Transverse colon (tissue), 4 donors: ENCODE measurements at places on chromosomes 1 and 21. TPM values are rescaled to one million over a fixed set of nuclear protein-coding genes. Genes with fewer than 3 reads are reported as not detected.

DNA sequence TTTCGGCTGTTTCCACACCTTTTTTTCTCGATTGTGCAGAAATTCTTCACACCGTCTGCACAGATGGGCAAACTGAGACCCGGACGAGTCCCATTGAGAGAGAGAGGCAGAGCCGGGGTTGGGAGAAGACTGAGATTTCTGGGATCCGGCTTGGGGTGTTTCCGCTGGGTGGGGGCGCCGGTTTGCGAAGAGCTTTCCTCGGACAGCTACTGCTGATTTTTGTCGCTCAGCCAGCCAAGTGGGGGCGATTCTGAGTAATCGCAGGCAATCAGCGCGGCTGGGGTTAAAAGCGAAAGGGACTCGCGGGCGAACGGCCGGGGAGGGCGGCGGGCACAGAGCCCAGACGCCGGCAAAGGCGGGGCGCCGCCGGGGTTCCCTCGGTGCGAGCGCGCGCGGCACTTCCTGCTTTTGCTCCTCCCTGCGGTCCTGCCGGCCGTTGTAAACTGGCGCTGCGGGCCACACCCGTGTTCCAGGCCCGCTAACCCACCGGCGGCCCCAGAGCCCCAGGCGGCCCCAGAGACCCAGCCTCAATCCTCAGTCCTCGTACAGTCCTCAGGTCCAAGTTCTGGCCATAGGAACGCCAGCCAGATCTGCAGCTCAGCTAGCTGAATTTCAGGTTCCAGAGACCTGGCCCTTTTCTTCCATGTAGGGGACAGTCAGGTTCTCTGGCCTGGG is 32.4 kb upstream of the JUN start:
- peak overlapping the region; percentile 93 for H3K27ac ChIP-seq
- H3K4me3 ChIP-seq, result peak overlapping the region; percentile 45
- H3K27me3 ChIP-seq, result no peaks in the 10 kb centered on the region
- peaks cover 20% of the 10 kb centered on the region for H3K4me1 ChIP-seq

- H3K36me3 ChIP-seq, result no peaks in the 10 kb centered on the region
- no peaks in the 10 kb centered on the region for H3K27me3 ChIP-seq
- no peak overlapping the region for H3K4me3 ChIP-seq
- no peak overlapping the region for H3K27ac ChIP-seq
- no peaks in the 10 kb centered on the region for H3K4me1 ChIP-seq
Observed at GRCh38 chr1:16114527-16115467, 41.1 kb downstream of the EPHA2 start.

DNA sequence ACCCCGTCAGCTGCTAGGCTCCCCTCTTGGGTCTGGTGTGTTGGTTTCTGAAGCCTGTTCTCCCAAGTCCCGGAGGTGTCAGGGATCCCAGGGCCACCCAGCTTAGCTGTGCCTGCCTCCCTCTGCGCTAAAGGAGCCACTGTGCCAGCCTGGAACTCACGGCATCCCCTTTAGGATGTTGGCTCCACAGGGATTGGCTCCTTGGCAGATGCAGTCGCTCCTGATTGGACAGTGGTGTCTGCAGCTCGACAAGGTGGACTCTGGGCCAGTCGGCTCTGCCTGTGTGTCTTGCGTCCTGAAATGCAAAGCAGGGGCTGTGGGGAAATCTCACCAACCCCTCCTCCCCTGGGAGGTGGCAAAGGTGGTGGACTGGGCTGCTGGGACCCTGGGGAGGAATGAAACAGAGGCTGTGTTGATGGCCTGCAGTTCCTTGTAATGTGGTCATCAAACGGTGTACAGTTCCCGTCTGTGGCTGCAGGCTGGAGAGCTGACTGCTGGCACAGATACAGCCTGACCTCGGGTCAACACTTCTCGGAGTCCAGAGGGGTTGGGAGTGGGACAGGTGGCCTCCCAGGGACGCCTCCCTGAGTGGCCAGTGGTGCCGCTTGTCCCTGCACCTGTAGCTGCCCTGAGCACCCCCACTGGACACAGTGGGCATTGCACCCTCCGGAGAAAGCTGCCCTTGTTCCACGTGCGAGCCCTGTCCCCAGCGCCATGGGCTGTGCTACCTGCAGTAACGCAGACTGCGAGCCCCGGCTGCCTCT is 11.5 kb upstream of the KCNAB2 start:
- H3K27me3 ChIP-seq, result no peaks in the 10 kb centered on the region
- H3K4me3 ChIP-seq, result no peak overlapping the region
- DNase-seq, result peak; percentile 46
- H3K27ac ChIP-seq, result no peak overlapping the region
- H3K36me3 ChIP-seq, result no peaks in the 10 kb centered on the region

DNA sequence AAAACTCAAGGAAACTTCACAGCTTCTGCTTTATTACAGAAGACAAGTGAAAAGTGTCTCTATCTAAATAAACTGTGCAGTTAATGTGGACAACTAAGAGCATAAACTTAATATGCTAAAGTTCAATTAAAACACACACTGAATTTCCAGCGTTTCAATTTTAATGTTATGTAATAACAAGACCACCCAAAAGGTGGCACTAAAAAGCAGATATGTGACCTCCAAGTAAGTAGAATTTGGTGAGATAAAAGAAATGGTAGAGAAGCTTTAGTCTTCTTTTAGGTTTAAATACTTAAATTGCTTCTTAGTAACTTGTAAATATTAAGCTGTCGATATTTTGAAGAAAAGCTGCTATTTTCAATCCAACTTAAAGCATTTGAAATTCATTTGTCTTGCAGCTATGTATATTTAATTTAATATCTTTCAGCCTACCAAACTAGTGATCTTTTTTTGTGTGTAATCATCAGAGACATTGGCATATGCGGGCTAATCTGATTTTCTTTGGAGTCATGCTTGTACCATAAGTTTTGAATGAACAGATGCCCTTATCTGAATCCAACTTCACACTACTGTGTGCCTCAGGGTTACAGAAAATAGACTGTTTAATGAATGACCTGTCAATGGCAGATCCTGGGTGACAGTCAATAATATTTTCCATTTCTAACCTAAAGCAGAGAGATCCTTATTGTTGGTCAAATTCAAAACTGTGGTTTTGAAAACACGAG is 36.5 kb upstream of the ADAMTS1 start:
- no peaks in the 10 kb centered on the region for H3K36me3 ChIP-seq
- H3K27ac ChIP-seq, result no peak overlapping the region
- no peaks in the 10 kb centered on the region for H3K27me3 ChIP-seq
- H3K4me1 ChIP-seq, result no peaks in the 10 kb centered on the region

TRNP1 gene
- total RNA-seq, result not detected

GRCh38 chr1:27489501-27489972 is 430 bp downstream of the WASF2 start:
- peaks cover 27% of the 10 kb centered on the region for H3K4me1 ChIP-seq
- peak overlapping the region; percentile 96 for H3K27ac ChIP-seq
- peak overlapping the region; percentile 81 for H3K4me3 ChIP-seq
- H3K36me3 ChIP-seq, result no peaks in the 10 kb centered on the region
- peak; percentile 41 for DNase-seq

- H3K4me1 ChIP-seq, result peaks cover 3% of the 10 kb centered on the region
- no peak overlapping the region for H3K4me3 ChIP-seq
- no peaks in the 10 kb centered on the region for H3K36me3 ChIP-seq
Observed at GRCh38 chr1:204640578-204640977, 45.0 kb downstream of the LRRN2 start.

GRCh38 chr1:90707363-90707710 is 9.8 kb downstream of the BARHL2 start:
- peak; percentile 52 for DNase-seq
- peaks cover 97% of the 10 kb centered on the region for H3K27me3 ChIP-seq
- no peak overlapping the region for H3K4me3 ChIP-seq
- H3K27ac ChIP-seq, result no peak overlapping the region
- no peaks in the 10 kb centered on the region for H3K36me3 ChIP-seq
- H3K4me1 ChIP-seq, result peaks cover 12% of the 10 kb centered on the region

RPTN gene
- not detected for total RNA-seq

- peaks cover 9% of the 10 kb centered on the region for H3K36me3 ChIP-seq
- DNase-seq, result no peak
- no peak overlapping the region for H3K4me3 ChIP-seq
- peaks cover 13% of the 10 kb centered on the region for H3K4me1 ChIP-seq
- no peak overlapping the region for H3K27ac ChIP-seq
- H3K27me3 ChIP-seq, result no peaks in the 10 kb centered on the region
Observed at GRCh38 chr1:77744576-77744975, 15.1 kb downstream of the USP33 start.

DNA sequence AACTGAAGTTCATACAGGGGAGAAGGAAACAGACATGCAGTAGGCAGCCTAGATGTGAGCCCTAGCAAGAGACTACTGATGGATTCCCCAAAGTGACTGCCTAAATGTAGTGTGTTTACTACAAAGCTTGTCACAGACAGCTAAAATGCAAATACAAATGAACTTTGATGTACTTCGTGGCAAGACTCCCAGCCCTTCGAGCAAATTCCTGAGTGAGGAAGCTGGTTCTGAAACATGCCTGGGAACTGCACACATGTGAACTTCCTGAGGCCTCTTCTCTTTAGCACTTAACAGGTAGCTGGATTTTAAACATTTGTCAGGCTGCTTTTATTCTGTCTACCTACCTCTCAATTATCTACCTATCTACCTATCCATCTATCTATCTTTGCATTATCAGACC is 6.7 kb upstream of the IRF2BP2 start:
- H3K27me3 ChIP-seq, result no peaks in the 10 kb centered on the region
- H3K4me3 ChIP-seq, result no peak overlapping the region
- H3K4me1 ChIP-seq, result peaks cover 81% of the 10 kb centered on the region
- no peak for DNase-seq
- peak overlapping the region; percentile 11 for H3K27ac ChIP-seq

DNA sequence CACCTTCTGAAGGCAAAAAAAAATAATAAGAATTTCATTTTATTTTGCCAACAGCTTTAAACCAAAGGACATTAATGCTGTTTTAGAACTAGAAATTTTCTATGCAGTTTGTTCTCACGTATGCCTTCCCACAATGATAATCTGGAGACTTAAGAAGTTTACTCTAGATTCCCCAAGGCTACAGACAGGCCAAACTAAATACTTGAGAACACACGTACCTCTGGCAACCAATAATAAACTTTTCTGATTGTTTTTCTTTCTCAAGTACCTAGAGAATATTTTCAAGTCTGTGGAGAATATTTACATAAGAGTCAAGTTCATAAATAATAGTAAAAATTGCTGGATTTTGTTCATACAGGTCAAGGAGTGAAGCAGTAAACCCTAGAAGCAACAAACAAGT is 15.9 kb downstream of the CLDN8 start:
- H3K27me3 ChIP-seq, result no peaks in the 10 kb centered on the region
- DNase-seq, result no peak
- H3K4me3 ChIP-seq, result no peak overlapping the region
- no peak overlapping the region for H3K27ac ChIP-seq
- H3K4me1 ChIP-seq, result no peaks in the 10 kb centered on the region
- no peaks in the 10 kb centered on the region for H3K36me3 ChIP-seq

HCN3 gene
- 15.9 TPM for total RNA-seq

DNA sequence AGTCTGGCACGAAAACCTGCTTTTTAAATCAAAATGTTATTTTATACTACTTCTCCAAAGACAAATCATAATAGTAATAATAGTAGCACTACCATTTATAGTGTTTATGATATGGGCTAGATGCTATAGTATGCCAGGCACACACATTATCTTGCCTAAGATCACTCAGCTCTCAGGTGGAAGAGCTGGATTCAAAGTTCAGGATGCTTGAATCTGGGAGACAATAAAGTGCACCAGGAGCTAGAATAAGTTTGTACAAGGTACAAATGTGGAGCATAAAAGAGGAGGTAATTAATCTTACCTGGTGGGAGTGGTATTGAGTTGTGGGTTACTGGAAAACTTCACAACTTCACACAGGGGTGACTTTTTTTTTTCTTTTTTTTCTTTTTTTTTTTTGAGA is 10.0 kb upstream of the ELOVL1 start:
- no peak overlapping the region for H3K4me3 ChIP-seq
- no peak overlapping the region for H3K27ac ChIP-seq
- no peak for DNase-seq
- H3K36me3 ChIP-seq, result peaks cover 2% of the 10 kb centered on the region
- no peaks in the 10 kb centered on the region for H3K27me3 ChIP-seq

DNA sequence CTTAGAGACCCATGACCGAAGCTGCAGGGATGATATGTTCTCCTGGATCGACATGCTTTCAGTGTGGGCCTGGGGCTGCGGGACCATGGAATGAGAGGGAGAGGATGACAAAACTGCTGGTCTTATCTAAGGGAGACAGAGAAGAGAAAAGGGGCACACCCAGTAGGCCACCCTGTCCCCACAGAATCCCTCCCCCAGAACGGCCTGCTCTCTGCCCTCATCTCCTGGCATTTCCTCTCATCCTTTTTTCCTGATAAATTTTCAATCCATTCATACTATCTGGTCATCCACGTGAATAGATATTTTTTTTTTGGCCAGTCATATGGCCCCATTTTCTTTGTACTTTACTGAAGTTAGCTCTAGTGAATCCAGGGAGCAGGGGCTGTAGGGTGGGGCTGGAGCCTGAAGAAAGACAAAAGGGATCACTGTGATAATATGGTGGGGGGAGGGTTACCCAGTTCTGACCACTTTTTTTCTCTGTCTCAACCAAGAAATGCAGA is at the start of gene PKLR:
Gene PKLR (minus strand): TSS at position 97 of the 500 bp plus-strand sequence. CDS start 43 bp downstream, at position 54.
- H3K4me1 ChIP-seq, result no peaks in the 10 kb centered on the region
- no peak within 1 kb of the TSS for H3K4me3 ChIP-seq
- H3K27ac ChIP-seq, result no peak within 1 kb of the TSS
- DNase-seq, result no peak
- no peaks in the 10 kb centered on the region for H3K36me3 ChIP-seq

DNA sequence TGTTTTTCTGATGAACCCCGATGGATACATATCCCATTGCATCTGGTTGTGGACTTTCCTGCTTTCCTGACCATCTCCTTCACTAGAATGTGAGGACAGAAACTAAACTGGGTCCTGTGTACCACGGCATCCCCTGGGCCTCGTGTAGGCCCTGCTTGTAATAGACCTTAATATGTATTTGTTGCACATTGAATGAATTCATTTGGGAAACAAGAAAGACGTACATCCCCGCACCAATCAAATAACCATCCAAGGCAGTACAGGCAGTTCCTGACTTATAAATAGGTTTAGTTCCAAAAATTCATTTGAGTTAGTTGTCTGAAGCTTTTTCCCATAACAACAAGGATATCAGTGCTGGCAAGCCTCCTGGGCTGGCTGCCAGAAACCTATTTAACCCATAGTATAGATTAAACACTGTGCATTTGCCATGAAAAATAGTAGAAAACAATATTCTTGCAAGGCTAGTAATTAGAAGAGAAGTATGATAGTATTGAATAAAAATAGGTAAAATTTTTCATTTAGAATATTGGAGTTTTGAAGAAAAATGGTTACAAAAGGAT is 81.8 kb upstream of the CD34 start:
- no peak for DNase-seq
- H3K27ac ChIP-seq, result no peak overlapping the region
- H3K4me3 ChIP-seq, result no peak overlapping the region
- H3K4me1 ChIP-seq, result no peaks in the 10 kb centered on the region
- no peaks in the 10 kb centered on the region for H3K36me3 ChIP-seq

GRCh38 chr1:246801241-246802020 is 77.2 kb downstream of the SCCPDH start:
- no peaks in the 10 kb centered on the region for H3K36me3 ChIP-seq
- H3K27me3 ChIP-seq, result no peaks in the 10 kb centered on the region
- H3K27ac ChIP-seq, result no peak overlapping the region
- no peak for DNase-seq
- no peak overlapping the region for H3K4me3 ChIP-seq

GRCh38 chr1:85611856-85612255 is 31.3 kb downstream of the CCN1 start:
- no peak overlapping the region for H3K4me3 ChIP-seq
- no peak for DNase-seq
- peak overlapping the region; percentile 26 for H3K27ac ChIP-seq
- H3K36me3 ChIP-seq, result no peaks in the 10 kb centered on the region
- H3K27me3 ChIP-seq, result no peaks in the 10 kb centered on the region
- no peaks in the 10 kb centered on the region for H3K4me1 ChIP-seq

SEMA4A gene
- total RNA-seq, result 6.0 TPM
